ENCODE measurements at places on chromosomes 1 and 21.

DNA sequence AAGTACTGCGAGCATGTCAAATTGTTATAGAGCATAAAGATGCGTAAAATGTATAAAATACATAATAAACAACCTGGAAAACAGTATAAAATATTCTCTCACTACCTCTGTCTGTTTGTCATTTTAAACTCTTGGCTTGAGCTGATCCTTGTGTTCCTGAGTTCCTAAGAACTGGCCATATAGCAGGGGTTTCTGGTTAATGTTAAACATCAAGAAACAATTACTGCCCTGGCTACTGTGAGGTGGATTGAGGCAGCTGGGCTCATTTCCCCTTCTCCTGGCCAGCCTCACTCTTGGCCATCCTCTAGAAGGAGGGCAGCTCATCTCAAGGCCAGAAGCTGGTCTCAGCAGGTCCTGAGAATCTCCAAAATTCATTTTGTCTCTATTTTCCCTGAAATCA, 297.3 kb upstream of the USP24 start:
- no peak for DNase-seq

GRCh38 chr1:180198196-180198595, 31.9 kb upstream of the LHX4 start:
- no peak for DNase-seq

DNA sequence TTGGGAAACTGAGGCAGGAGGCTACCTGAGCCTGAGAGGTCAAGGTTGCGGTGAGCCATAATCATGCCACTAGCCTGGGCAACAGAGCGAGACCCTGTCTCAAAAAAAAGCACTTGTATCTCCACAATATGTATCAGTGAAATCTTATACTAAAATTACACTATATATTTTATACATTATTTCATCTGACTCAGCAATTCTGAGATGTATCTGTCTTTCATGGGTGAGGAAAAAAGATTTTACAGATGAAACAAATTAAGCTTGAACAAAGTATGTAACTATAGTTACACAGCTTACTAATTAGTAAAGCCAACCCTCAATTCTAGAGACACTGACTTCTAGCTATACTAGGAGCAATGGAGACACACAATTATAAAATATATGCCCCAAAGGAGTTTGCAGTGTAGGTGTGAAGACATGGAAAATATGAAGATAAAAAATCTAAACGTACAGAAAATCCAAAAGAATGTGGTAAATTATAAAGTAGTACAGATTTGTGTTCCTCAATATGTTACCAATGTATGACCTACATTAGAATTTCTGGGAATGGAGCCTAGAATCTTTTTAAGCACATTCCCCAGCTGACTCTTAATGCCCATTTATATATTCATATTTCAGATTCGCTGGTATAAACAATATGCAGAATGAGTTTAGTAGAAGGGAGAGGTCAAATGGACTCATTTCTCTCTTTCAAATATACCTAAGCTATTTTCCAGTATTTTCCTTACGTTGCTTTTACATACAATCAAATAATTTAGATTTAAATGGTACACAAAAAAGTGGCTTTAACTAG, 14.6 kb downstream of the GTF2B start:
- DNase-seq: peak; percentile 53

GRCh38 chr1:208421486-208421885, 177.3 kb upstream of the PLXNA2 start:
- no peak for DNase-seq

- DNase-seq: peak; percentile 93
Measured at GRCh38 chr1:206106328-206107167, 10.6 kb downstream of the AVPR1B start.

GRCh38 chr1:115409094-115410015, 71.3 kb upstream of the NGF start:
- DNase-seq: no peak

- peak; percentile 55 for DNase-seq
Measured at GRCh38 chr1:145785547-145785946, 38.3 kb downstream of the RNF115 start.

DNA sequence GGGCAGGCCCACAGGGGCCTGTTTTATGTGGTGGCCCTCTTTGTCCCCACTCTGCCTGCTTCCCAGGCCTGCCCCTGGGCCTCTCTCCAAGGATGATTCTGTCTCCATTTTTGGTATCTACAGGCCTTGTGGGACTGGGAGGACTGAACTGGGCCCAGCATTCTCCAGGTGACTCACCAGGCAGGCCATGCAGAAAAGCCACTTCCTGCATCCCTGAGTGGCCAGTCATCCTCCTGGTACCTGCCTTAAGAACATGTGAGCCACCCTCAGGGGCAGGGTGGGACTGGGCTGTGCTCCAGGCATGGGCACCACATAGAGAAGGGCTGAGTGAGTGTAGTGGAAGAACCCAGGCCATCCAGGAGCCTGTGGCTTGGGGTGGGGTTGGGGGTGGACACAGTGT, 20.0 kb upstream of the BCAR3 start:
- peak; percentile 63 for DNase-seq

DNA sequence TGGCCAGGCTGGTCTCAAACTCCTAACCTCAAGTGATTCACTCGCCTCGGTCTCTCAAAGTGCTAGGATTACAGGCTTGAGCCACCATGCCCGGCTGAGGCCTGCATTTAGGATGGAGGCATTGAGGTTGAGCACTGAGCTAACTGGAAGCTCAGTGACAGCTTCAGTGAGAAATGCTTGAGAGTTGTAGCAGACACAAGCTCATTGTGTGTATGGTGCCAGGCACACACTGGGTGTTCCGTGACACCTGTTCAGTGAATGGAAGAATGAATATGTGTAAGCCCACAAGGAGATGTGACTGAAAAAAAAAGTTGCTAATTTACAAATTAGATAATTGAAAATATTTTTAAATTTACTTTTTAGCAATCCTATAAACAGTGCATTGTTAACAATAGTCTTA, 21.8 kb downstream of the LURAP1 start:
- DNase-seq: no peak

DNA sequence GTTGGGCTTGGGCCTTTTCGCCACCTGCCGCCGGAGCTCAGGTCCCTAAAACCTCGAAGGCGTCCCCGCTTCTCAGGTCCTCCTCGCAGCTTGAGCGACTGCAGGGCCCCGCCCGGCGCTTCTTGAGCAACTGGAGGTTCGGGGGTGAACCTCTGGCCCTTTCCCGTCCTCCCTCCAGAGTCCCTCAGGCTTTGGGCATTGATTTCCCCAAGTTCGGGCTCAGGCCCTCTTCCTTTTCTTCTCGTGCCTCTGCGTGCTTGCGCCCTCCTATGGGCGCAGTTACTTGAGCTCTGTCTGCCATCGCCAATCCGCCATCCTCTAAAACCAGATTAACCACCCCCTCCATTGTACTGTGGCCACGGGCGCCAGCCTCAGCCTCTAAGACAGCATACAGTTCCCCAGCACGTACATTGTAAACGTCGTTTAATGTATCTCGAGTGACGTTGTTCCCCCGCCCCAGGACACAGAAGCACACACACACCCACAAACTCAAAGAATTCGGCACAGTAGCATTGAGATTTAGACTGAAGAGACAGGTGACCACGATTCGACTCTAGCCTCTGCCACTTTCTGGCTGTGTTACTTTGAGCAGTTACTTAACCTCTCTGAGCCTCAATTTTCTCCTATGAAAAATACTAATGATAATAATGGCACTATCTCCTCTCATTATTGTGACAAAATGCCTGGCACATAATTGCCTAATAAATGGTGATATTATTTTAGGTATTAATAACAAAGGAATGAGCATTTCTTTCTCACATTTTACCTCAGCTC, 22.6 kb downstream of the BTG2 start:
- peak; percentile 76 for DNase-seq

GRCh38 chr1:38451541-38451993, 405.0 kb upstream of the POU3F1 start:
- peak; percentile 19 for DNase-seq

DNA sequence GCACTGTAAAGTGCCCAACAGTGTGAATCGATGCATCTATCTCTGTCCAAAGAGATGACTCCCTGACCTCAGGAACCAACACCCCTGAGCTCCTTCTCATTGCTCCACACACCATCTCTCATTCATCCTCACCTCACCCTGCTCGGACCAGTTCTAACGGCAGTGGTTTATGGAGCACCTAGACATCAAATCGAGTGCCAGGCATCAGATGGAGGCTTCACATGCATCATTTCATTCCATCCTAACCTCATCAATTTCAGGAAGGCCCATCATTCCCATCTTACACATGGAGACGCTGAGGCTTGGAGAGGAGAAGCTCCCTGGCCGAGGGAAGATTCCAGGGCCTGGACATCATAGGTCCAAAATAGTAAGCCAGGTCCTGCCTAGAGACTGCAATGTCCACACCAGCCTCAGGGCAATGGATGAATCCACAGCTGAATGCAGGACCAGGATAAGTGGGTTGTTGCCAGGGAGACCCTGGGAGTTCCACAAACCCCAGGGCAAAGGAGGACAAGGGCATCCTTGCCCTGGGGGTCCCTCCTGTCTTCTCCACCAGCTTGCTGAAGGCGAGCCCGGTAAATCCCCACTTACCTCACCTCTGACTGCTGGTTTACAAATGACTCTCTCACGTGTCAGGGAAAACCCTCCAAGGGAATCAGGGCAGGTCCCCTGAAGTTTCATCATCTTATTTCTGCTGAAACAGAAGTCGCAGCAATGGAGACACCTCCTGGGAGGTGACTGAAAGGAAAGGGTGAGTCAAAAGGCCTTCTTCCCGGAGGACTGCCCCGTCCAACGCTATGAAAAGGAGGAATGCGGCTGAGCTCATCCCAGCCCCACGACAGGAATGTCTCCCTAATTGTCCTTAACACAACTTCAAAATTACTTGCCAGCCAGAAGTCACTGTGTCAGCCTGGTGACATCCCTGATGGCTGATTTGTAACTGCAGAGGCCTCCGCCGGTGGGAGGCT, 9.0 kb upstream of the IFFO2 start:
- peak; percentile 64 for DNase-seq

DNA sequence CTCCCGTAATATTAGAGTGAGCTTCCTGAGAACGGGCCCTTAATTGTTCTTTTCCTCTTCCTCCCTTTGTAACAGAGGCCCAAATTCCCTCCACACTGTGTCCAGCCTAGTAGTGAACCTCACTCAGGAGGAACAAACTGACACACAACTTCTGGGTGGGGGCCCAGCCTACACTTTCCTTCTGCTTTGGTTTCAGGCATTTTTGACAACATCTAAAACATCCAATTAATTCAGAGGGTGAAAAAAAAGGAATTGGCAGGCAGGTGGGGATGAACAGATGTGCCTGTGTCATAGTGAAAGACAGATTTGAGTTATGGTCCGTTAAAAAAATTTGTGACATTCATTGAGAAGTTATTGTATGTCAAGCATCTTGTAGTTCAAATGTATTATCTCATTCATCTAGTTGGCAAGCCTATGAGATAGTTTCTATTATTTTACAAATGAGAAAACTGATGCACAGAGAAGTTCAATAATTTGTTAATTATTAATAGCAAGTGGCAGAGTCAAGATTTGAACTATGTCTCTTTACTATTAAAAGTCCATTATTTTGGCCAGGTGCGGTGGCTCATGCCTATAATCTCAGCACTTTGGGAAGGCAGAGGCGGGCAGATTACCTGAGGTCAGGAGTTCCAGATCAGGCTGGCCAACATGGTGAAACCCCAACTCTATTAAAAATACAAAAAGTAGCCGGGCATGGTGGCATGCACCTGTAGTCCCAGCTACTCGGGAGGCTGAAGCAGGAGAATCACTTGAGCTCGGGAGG, 41.6 kb upstream of the LRIG2 start:
- DNase-seq: no peak

DNA sequence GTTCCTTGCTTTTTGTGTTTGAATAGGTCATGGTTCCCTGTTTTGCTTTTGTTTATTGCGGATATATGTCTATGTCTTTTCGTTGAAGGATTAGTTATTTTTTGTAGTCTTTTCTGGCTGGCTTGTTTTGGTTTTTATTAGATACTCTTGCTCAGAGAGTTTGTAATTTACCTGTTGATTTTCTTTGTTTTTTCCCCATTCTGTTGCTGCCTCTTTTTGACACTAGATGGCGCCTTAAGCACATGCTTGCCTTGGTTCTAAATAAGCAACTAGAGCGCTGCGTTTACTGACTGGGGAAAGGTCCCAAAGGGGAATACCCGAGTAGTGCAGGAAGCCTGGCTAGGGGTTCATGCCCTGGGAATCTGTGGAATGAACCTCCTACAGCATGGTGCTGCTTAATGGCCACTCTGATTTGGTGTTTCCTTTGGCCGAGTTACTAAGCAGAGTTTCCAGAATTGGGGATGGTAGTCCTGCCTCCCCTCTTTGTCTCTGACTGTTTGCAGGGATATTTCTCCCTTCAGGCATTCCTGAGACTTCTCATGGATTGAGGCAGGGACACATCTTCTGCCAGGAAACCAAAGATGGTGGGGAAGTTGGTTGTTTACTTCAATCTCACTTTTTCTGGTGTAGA, 143.2 kb downstream of the PTPRU start:
- DNase-seq: peak; percentile 8

- DNase-seq: peak; percentile 65
Measured at GRCh38 chr1:108881369-108881768, 4.6 kb downstream of the GPSM2 start.

DNA sequence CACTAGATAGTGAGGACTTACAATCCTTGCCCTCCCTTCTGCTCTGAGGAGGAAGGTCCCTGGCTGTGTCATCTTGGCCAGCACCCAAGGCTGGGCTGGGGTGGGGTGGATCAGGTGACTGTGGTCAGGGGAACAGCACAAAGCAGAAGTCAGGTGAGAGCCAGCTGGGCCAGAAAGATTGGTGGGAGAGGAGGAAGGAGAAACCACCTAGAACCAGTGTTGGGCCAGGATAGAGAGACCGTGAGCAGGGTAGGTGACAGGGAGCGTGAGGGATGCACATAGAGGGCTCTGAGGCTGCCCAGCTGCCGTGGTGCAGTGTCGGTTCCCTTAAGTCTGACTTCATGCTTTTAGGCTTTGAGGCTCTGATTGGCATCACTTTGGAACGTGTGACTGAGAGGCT, 22.7 kb downstream of the NCF2 start:
- DNase-seq: no peak

GRCh38 chr1:192565946-192566345, 9.6 kb upstream of the RGS1 start:
- no peak for DNase-seq

- no peak for DNase-seq
Measured at GRCh38 chr1:100556181-100556580, 18.2 kb downstream of the GPR88 start.

GRCh38 chr1:40663324-40664166, 1.9 kb downstream of the RIMS3 start:
- peak; percentile 38 for DNase-seq

DNA sequence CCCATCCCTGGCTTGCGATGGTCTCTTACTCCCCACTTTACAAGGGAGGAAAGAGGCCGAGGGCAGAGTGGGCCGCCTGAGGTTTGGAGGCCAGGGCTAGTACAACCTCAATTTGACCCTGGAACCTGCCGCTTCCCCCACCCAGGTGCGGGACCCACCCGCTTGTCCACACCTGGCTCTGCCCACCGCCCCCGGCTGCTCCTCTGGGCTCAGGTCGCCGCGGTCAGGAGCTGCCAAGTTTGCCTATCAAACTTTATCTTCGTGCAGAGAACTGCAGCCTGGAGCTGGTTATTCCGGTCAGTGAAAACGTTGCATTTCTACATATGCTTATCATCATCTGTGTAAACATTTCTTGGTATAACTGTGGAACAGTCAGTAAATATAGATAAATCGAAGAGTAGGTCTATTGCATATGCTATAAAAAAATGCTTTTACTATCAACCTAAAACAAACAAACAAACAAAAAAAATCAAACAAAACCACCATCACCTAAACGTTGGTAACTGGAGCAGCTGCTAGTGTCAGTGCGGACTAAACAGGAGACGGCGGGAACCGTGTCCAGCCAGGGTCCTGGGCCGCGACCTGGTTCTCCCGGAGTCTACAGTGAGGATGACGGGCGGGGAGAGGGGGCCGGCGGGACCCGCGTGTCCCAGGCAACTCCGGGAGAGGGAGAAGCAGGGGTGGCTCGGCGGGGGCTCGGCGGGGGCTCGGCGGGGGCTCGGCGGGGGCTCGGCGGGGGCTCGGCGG, 906 bp upstream of the ADARB1 start:
- DNase-seq: peak; percentile 64
